Activated CD4-positive, alpha-beta memory T cell treated with anti-CD3 and anti-CD28 coated beads, Interleukin-2, amount 10 ng/mL, durations not matched to agents 7 days and 5 days (primary cell): ENCODE measurements at places on chromosomes 13 and 19.

DNA sequence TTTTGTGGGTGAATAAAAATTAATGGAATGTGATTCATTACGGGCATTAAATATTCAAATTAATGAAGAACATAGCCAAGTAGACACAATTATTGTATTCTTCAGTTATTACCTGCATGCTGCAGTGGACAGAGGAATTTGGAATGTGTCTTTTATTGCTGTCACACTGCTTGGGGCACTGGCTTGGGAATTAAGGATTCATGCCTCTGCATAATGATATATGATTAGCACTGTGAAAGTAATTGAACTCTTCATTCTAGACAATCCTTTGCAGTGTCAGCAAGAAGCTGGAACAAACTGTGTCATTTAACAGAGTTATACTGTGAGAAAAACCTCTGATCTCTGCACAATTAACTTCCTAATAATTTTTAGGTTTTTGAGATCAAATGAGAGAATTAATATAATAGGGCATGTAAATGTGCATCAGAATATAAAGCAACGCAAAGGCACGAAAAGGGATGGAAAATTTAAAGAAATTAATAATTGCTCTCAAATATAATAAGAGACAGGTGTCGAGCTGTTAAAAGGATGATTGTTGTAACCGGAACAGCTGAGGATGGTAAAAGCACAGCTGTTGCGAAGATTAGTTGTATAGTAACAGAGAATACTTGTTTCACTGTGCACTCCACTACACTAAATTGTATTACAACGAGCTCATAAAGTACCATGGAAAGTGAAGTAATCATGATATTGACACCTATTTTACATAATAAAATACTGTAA lies 235.1 kb upstream of the MIR17HG start:
- no peak for DNase-seq

- no peak for DNase-seq
Observed at GRCh38 chr13:112831801-112832200, 137.2 kb upstream of the MCF2L start.

DNA sequence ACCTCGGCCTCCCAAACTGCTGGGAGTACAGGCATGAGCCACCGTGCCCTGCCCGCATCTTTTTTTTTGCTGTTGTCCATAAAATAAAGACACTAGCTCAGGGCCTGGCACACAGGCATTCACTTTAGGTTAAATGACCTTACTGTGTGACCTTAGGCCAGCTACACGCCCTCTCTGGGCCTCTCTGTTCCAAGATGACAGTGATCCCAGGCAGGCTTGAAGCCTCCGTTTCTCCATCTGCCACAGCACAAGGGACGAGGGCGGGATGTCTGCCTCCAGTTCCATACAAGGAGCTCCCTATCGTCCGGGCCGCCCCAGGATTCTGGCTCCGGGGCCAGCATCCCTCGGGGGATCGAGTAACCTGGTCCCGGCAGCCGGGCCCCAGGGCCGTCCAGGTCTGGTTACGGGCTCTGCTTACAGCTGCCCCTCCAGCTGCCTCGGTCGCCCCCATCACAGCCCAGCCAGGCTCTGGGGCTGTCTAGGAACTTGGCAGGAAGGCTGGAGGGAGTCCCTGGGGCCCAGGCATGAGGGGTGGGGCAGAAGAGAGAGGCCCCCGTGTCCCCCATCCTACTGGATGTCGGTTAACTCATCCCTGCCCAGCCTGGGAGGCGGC lies 11.9 kb upstream of the SEMA6B start:
- no peak for DNase-seq

- DNase-seq, result no peak
Observed at GRCh38 chr19:38266981-38267597, 2.7 kb downstream of the SPINT2 start.

- peak; percentile 78 for DNase-seq
Observed at GRCh38 chr19:2636897-2637683, 65.4 kb downstream of the GNG7 start.
